ENCODE measurements at places on chromosomes 7 and 10.
A peak's percentile ranks its signal among the peaks of the same experiment; 100 is the strongest.

DNA sequence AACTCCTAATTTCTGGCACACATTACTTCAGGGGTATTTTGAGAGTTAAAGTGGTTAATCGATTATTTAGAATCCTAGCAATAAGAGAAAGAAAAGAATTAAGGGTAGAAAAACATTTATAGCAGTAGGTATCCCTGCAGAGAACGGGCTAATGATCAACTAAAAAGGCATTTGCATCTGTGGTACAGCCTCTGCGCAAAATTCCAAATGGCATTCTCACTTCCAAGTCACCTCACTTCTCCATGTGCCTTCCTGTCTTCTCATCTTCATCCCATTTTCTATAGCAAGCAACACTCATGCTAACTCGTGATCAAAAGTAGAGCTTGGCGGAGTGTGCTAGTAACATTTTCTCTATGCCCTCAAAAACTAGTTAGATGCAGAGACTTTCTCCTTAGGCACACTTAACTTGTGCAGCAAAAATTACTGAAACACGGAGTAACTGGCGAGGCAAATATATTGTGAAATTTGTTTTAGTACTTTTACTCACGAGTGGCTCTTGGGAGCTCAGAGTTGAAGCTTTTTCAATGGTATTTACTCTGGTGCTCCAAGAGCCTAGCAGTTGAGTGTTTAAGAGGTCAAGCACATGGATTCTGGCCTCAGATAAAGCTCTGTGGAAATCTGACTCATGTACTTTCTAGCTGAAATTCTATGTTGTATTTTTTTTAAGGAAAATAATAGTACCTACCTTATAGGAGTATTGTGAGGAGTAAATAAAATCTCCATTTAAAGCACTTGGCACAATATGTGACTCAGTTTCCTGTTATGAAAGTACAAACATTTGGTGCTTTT is 65.1 kb downstream of the MET start:
- no peak overlapping the region for H3K4me3 ChIP-seq
- H3K36me3 ChIP-seq: no peaks in the 10 kb centered on the region
- no peak overlapping the region for H3K27ac ChIP-seq
- H3K27me3 ChIP-seq: peaks cover 19% of the 10 kb centered on the region
- no peaks in the 10 kb centered on the region for H3K4me1 ChIP-seq

DNA sequence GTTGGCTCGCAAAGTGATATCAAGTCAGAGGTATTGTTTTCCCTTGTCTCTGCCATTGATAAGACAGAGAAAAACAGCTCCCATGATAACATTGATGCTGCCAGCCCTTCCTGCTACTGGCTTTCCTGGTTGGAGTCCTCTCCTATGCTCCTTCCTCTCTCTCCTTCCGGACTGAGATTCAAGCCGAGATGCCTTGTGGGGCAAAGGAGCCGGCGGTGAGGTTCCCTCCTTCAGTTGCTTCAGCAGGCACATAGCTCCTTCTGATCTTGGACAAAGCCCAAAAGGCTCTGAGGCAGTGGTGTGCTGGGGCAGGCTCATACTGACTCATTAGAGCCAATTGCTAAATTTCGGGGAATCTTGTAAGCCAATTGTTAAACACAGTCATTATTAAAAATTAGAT is 8.8 kb upstream of the ZCCHC24 start:
- H3K27me3 ChIP-seq: no peaks in the 10 kb centered on the region
- DNase-seq: no peak
- H3K36me3 ChIP-seq: peaks cover 3% of the 10 kb centered on the region
- no peaks in the 10 kb centered on the region for H3K4me1 ChIP-seq

GRCh38 chr7:37601321-37601720 is 82.2 kb upstream of the GPR141 start:
- no peaks in the 10 kb centered on the region for H3K36me3 ChIP-seq
- H3K4me3 ChIP-seq: no peak overlapping the region
- no peaks in the 10 kb centered on the region for H3K4me1 ChIP-seq
- DNase-seq: no peak

- no peak overlapping the region for H3K4me3 ChIP-seq
- H3K4me1 ChIP-seq: peaks cover 13% of the 10 kb centered on the region
- DNase-seq: no peak
These were observed 90.7 kb upstream of the C1QL3 start for GRCh38 chr10:16612115-16612980.

GRCh38 chr7:200290-200689 is 7.9 kb downstream of the FAM20C start:
- peaks cover 4% of the 10 kb centered on the region for H3K36me3 ChIP-seq
- DNase-seq: no peak
- no peaks in the 10 kb centered on the region for H3K4me1 ChIP-seq
- H3K27ac ChIP-seq: no peak overlapping the region
- H3K27me3 ChIP-seq: peaks cover 34% of the 10 kb centered on the region
- H3K4me3 ChIP-seq: no peak overlapping the region

DNA sequence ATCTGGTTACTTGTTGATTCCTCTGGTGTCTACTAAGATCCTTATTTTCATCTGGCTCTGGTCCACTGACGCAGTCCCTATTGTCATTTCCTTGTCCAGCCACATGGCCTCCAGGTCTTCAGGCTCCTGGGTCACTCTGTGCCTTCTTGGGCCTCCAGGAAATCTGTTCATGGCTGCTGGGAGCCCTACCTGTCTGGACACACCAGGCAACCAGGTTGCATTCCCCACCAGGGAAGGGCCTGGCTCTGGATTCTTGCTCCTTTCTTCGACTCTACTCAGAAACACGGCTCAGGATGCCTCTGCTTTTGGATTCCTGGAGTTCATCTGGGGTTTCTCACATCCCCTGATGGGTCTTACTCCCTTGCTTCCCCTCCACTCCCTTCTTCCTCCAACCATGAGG is 8.0 kb upstream of the PPIF start:
- DNase-seq: no peak
- H3K4me1 ChIP-seq: peaks cover 15% of the 10 kb centered on the region
- peaks cover 2% of the 10 kb centered on the region for H3K36me3 ChIP-seq
- no peaks in the 10 kb centered on the region for H3K27me3 ChIP-seq
- H3K4me3 ChIP-seq: no peak overlapping the region
- peak overlapping the region; percentile 52 for H3K27ac ChIP-seq

- peaks cover 5% of the 10 kb centered on the region for H3K36me3 ChIP-seq
- H3K4me3 ChIP-seq: no peak overlapping the region
- no peak for DNase-seq
These were observed 214.3 kb downstream of the ELMO1 start for GRCh38 chr7:37234334-37234733.

GRCh38 chr10:90915766-90916075 is 5.2 kb downstream of the ANKRD1 start:
- no peak overlapping the region for H3K4me3 ChIP-seq
- peaks cover 33% of the 10 kb centered on the region for H3K27me3 ChIP-seq
- no peaks in the 10 kb centered on the region for H3K36me3 ChIP-seq
- no peak overlapping the region for H3K27ac ChIP-seq

- H3K27ac ChIP-seq: no peak overlapping the region
- peaks cover 24% of the 10 kb centered on the region for H3K4me1 ChIP-seq
- H3K4me3 ChIP-seq: no peak overlapping the region
- DNase-seq: no peak
- H3K27me3 ChIP-seq: no peaks in the 10 kb centered on the region
These were observed 46.5 kb upstream of the MSMB start for GRCh38 chr10:46092524-46093081.

DNA sequence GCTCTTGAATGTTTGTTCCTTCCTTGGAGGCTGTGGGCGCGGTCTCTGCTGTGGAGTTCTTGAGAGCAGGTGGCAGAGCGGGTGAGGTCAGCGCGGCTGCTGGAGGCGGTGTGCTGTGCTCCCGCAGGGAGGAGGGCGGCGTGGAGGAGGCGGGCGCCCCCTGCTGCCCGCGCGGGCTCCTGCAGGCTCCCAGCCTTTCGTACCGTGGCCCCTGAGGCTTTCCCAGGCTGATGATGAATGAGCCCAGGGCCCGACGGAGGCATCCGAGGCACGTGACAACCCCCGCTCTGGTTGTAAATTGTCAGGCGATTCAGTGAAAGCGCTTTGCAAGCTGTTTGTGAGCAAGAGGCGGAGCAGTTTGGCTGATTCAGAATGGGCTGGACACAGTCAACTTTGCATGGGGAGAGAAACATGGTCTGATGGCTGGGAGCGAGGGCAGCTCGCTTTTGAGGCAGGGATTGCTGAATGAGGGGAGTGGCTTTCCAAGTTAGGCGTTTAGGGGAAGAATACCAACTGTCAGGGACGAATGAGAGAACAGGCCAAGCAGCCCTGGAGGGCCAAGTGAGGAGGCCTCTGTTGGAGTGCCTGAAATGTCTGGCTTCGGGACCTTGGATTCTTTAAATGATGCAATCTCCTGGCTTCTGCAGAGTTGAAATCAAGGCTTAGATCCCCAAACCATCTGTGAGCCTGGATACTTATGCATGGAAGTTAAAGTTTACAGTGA is 46.6 kb downstream of the CDHR3 start:
- H3K4me1 ChIP-seq: peaks cover 18% of the 10 kb centered on the region
- peak overlapping the region; percentile 73 for H3K27ac ChIP-seq
- no peaks in the 10 kb centered on the region for H3K27me3 ChIP-seq

DNA sequence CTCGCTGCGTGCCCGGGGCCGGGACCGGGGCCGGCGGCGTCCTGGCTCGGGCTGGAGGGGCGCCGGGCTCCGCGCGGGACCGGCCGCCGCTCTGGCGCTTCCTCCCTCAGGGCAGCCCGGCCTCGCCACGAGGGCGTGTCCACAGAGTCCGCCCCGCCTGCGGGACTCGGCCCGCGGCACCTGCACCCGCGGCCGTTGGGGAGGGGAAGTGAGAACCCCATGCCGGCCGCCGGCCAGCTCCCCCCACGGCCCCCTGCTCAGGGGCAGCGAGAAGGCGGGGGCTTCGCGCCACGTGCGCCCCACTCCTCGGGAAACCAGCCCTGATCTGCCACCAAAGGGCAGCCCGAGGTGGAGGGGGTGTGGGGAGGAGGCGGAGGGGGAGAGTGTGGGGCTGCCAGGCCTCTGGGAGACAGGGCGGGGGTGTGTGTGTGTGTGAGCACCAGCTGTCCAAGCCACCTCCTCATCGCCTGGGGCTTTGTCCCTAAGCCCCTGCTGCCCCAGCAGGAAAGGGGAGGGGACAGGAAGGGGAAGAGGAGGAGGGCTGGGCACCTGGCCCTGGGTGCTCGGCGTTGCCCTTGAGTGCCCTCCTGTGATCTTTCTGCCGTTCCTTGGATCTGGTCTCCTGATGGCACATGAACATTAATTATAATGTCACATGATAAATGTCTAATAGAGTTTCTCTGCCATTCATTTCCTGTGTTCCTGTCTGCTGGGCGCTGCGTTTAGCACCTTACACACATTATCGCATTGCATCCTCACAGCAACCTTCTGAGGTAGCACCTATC is at the start of gene PIK3AP1:
Gene PIK3AP1 (minus strand): TSS at position 93 of the 785 bp plus-strand sequence. CDS start 120 bp downstream, outside the sequence.
- no peaks in the 10 kb centered on the region for H3K27me3 ChIP-seq
- peak within 1 kb of the TSS; percentile 96 for H3K27ac ChIP-seq
- peak; percentile 52 for DNase-seq
- H3K4me1 ChIP-seq: peaks cover 60% of the 10 kb centered on the region
- peak within 1 kb of the TSS; percentile 96 for H3K4me3 ChIP-seq
- peaks cover 12% of the 10 kb centered on the region for H3K36me3 ChIP-seq

GRCh38 chr7:137081321-137082093 is 213.1 kb downstream of the CHRM2 start:
- no peak for DNase-seq
- no peaks in the 10 kb centered on the region for H3K4me1 ChIP-seq
- no peaks in the 10 kb centered on the region for H3K36me3 ChIP-seq
- H3K27me3 ChIP-seq: no peaks in the 10 kb centered on the region
- H3K27ac ChIP-seq: no peak overlapping the region

GRCh38 chr10:121137533-121137932 is 286.4 kb downstream of the WDR11 start:
- no peak overlapping the region for H3K27ac ChIP-seq
- no peak overlapping the region for H3K4me3 ChIP-seq
- peaks cover 10% of the 10 kb centered on the region for H3K27me3 ChIP-seq

DNA sequence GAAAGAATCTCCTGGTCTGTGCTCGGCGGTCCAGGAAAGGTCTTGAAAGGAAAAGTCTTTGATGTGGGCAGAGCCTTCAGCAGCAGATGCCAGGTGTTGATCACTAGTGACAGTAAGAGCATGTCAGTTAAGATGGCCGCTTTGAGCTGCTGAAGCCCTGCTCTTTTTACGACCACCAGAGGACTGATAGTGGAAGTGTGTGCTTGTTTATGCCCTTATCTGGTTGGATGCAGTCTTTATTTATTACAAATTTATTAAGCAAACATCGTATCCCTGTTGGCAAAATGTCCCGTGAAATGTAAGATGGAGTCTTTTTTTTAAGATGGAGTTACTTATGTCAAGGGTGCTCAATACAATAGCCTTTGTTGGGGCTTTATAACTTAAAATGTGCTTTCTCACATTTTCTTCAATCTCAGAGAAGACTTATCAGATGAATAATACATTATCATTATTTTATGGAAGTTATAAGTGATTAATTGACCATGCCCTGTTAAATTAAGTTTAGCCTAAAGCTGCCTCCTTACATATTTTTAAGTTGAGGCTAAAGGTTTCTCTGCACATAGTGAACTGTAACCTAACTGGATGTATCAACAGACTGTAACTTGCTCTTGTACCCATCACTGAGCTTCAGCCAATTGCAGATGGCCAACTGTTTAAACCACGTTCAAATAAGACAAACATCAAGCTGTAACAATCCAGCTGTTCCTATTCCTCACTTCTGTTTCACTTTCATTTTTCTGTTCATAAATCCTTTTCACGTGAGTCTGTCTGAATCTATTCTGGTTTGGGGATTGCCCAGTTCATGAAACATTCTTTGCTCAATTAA is 97.4 kb upstream of the PIK3CG start:
- no peaks in the 10 kb centered on the region for H3K36me3 ChIP-seq
- H3K4me3 ChIP-seq: peak overlapping the region; percentile 58
- H3K27me3 ChIP-seq: no peaks in the 10 kb centered on the region
- H3K27ac ChIP-seq: peak overlapping the region; percentile 86
- peaks cover 19% of the 10 kb centered on the region for H3K4me1 ChIP-seq

- no peaks in the 10 kb centered on the region for H3K4me1 ChIP-seq
- H3K27me3 ChIP-seq: no peaks in the 10 kb centered on the region
- no peak overlapping the region for H3K4me3 ChIP-seq
- H3K27ac ChIP-seq: no peak overlapping the region
These were observed 6.6 kb upstream of the RELN start for GRCh38 chr7:103996017-103996551.

GRCh38 chr7:130867039-130867438 is 133.0 kb upstream of the KLF14 start:
- no peak overlapping the region for H3K27ac ChIP-seq
- H3K36me3 ChIP-seq: peaks cover 31% of the 10 kb centered on the region
- no peaks in the 10 kb centered on the region for H3K27me3 ChIP-seq
- no peak for DNase-seq
- H3K4me1 ChIP-seq: no peaks in the 10 kb centered on the region
- no peak overlapping the region for H3K4me3 ChIP-seq

GRCh38 chr10:1255600-1256431 is 199.6 kb downstream of the WDR37 start:
- H3K27ac ChIP-seq: no peak overlapping the region
- H3K4me3 ChIP-seq: peak overlapping the region; percentile 13
- peaks cover 15% of the 10 kb centered on the region for H3K36me3 ChIP-seq
- H3K4me1 ChIP-seq: peaks cover 58% of the 10 kb centered on the region
- peaks cover 50% of the 10 kb centered on the region for H3K27me3 ChIP-seq

GRCh38 chr7:24715661-24716479 is 41.4 kb downstream of the GSDME start:
- no peak overlapping the region for H3K27ac ChIP-seq
- no peak overlapping the region for H3K4me3 ChIP-seq
- H3K27me3 ChIP-seq: peaks cover 58% of the 10 kb centered on the region
- peaks cover 1% of the 10 kb centered on the region for H3K36me3 ChIP-seq

- H3K27me3 ChIP-seq: no peaks in the 10 kb centered on the region
- H3K27ac ChIP-seq: no peak overlapping the region
- H3K4me1 ChIP-seq: no peaks in the 10 kb centered on the region
- no peak overlapping the region for H3K4me3 ChIP-seq
- no peak for DNase-seq
These were observed 41.6 kb downstream of the NEBL start for GRCh38 chr10:20855398-20856038.

GRCh38 chr10:7027237-7027912 is 383.5 kb downstream of the SFMBT2 start:
- peaks cover 55% of the 10 kb centered on the region for H3K4me1 ChIP-seq
- H3K27ac ChIP-seq: peak overlapping the region; percentile 91
- H3K36me3 ChIP-seq: peaks cover 6% of the 10 kb centered on the region

All from central memory CD8-positive, alpha-beta T cell (primary cell).